Iris pigment epithelial cell (primary cell): ENCODE measurements at places on chromosomes 1 and 21.

DNA sequence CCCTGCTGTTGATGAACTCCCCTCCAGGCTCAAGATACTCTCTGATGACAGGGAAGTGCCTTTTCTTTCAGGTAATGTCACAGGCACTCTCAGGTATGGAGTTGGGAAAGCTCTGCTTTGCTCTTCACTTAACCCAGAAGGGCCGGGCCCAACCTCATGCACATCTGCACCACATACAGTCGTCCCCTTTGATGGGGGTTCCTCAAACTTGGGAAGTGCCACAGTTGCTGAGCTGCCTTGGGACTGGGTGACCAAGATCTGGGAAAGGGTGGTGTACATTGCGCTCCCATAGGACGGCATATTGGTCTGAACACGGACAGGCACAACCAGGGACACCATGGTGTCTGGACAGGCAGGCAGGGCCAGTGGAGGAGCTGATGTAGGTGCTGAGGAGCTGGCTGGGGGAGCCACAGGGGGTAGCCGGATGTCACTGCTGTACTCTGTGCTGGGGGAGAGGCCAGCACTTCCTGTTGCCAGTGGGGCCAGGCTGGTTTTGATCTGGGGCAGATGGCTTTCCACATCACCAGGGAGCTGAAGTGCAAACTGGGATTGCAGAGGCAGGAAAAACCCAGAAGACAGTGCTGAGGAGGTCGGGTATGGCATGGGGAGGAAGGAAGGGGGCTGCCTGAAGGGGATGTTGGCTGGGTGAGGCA lies 96.2 kb upstream of the EDN2 start:
- DNase-seq = no peak

DNA sequence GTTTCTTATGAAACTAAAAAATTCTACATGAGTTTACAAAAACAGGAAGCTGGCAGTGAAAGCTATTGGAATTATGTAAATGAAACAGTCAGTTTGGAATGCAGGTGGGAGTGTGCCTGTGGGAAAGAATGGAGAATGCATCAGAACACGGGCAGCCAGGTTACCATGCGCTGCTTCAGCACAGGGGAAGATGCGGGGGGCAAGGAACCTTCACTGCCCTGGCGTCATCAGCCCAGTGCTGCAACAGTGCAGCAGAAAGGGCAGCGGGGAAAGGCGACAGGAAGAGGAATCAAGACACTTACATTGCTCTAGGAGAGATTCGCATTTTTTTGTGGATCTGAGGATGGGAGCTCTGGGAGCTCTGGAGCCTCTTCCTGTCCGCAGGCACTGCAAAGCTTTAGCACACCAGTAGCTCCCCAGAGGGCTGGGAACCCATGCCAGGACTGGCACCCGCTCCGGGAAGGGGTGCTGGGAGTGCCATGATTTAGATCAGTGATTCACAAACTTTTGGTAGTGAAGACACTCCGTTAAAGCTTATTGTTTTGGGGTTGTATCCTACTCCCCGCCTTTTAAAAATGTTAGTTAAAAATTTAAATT lies 64.1 kb upstream of the WDR26 start:
- peak; percentile 71 for DNase-seq

DNA sequence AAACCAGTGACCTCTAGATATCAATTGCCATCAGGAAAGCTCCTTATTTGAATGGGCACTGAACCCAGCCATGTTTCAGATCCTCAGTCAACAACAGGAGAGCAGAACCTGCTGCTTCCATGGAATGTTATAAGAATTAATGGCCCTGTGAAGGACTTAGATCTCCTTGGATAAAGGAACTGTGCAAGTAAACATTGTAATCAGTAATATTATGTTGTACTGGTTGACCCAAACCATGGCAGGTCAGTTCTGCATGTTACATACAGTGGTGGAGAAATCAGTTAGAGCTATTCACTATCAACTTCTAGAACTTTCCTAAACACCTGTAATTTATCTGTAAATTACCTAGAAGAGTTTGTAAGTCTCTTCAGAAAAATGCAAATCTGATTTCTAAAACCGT lies 11.2 kb upstream of the CLDN8 start:
- no peak for DNase-seq

- no peak for DNase-seq
Observed at GRCh38 chr1:34265396-34265795, 88.7 kb downstream of the C1orf94 start.

GRCh38 chr1:195958131-195958530 lies 650.1 kb downstream of the KCNT2 start:
- DNase-seq = no peak

GRCh38 chr1:119766374-119766794 lies 2.3 kb downstream of the HMGCS2 start:
- DNase-seq = no peak

DNA sequence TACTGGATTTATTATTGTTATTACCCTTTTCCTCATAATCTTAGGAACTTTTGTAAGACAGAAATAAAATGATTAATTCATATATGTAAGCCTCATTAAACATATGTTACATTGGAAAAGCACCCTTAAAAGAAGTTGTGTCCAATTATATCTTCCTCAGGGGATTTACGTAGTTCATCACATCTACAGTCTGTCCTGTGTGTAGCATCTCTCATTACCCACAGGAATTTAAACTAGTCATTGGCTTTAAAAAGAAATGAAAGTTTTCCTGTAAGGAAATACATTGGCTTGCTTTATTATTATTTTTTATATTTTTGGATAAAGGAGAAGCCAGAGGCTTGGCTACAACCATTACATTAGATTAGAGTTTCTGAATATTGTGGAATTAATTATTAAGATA lies 56.1 kb downstream of the SWT1 start:
- DNase-seq = peak; percentile 73

DNA sequence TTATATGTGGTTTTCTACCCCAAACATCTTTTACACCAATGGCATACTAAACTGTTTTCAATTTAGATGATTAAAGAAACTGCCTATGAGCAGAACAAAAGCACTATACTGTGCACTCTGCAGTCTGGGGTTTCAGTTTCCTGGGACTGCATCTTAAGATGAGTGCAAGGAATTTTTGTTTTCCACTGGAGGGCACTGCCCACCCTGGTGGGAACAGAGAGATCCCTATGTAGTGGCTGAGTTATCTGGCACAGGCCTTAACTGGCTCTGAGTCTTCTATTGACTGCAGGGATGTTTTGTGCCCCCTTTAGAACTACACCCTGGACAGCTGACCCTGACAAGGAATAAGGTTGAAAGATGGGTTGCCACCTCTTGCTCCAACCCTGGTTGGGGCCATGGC lies 12.0 kb downstream of the PROK1 start:
- DNase-seq = peak; percentile 18

GRCh38 chr1:203486618-203487370 lies 7.2 kb upstream of the OPTC start:
- no peak for DNase-seq

GRCh38 chr1:154445040-154445472 lies 39.9 kb downstream of the IL6R start:
- DNase-seq = peak; percentile 67

DNA sequence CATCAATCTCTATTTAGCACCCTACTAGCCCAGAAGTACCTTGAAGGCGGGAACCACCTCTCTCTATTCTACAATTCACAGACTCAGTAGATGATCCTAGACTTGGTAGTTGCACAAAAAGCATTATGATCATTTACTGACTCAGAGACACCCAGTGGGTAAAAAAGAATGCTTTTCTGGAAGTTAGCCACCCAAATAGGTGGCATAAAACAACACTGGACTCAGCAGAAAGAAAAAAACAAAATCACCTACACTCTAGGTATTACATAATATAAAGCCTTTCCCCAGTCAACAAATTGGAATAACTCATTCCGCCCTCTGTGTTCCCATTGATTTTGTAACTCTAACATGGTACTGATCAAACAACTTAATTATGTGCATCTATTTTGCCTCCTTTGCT lies 126.3 kb downstream of the PTPN14 start:
- DNase-seq = no peak

GRCh38 chr1:244192325-244192724 lies 141.2 kb downstream of the ZBTB18 start:
- DNase-seq = no peak

- DNase-seq = no peak
Observed at GRCh38 chr1:90614872-90615271, 102.2 kb downstream of the BARHL2 start.

DNA sequence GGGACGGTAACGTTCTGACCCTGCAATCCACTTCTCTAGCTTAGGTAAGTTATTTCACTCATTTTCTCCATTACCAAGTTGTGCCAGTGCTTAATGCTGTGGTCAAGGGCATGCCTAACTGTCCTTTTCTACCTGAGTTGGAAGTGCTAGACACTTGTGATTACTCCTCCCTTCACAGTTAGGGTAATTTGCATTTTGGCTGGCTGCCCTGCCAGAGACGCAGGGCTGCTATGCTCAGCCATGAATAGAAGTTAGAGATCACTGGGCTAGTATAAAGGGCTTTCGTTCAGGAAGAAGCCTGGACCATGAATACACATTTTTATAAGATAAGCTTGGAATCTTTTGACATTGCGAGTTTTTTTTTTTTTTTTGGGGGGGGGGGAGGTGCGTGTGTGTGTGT lies 633.2 kb upstream of the NEGR1 start:
- no peak for DNase-seq

DNA sequence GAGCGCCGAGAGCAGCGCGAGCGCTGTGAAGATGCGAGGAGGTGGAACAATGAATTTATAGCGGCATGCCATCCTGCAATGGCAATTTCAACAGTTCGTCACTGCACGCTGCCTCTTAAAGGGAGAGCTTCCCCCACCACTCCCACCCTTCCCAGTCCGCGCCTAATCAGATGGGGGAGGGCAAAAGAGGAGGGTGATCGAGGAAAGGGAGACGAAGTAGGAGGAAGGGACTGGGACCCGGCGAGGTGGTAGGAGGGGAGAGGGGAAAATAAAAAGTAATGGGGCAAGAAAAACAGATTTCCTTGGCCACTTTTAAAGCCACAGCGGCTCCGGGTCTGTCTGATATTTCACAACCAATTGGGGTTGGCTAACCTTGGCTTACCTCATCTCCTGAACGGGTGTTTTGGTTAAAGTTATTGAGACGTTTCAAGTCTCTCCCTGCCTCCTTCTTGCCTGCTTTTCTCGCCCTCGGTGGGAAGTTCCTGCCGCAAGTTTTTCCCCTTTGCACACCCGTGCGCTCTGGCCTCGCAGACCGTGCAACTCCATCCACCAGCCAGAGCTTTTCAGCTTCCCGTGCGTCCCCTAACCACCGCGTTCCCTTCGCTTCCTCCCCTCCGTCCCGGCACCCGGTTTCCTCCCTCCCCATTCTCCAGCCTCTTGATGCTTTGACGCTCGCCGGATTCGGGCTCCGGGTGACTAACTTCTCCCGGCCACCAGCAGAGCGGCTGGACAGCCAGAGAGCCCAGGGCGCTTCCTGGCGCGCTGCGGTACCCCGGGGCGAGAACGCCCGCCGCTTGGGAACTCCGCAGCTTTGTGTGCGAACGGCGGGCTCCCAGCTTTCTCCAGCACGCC lies at the start of gene ADAMTS5:
Gene ADAMTS5, minus strand, starts transcription at position 27 of the 852 bp plus-strand sequence. CDS start 697 bp downstream, outside the sequence.
- peak; percentile 58 for DNase-seq

GRCh38 chr1:95888941-95889390 lies 655.0 kb downstream of the RWDD3 start:
- no peak for DNase-seq

DNA sequence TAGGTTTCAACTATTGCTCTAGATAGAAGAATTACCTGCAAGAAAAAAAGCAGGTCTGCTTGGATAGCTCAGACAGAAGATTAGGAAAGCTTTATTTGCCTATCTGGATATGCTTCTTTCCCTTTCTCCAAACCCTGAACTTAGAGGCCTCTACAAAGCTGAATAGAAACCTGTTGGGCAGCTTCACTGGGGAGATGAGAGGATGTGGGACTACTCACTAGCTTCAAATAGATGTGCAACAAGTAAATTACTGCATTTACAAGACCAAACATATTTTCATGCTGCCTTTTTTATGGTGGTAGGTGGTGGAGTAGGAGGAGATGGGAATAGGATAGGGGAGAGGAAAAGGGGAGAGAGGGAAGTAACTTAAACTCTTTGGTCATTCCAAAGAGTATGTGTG lies 6.4 kb downstream of the CLCA2 start:
- DNase-seq = peak; percentile 20

GRCh38 chr1:230503726-230504125 lies 77.6 kb upstream of the PGBD5 start:
- no peak for DNase-seq
